ENCODE measurements at places on chromosomes 12 and 14. TPM values are rescaled to one million over a fixed set of nuclear protein-coding genes. Genes with fewer than 3 reads are reported as not detected.

AGAP2 gene
- total RNA-seq = 55.6 TPM

GLIPR1L1 gene
- total RNA-seq = not detected

RNASE1 gene
- total RNA-seq = 13.1 TPM

GYS2 gene
- not detected for total RNA-seq

PMEL gene
- 0.69 TPM for total RNA-seq

RD3L gene
- 1.2 TPM for total RNA-seq

VEZT gene
- total RNA-seq = 212 TPM

IAPP gene
- not detected for total RNA-seq

NTF3 gene
- total RNA-seq = 6.2 TPM
